ENCODE measurements at places on chromosomes 12 and 14.

DNA sequence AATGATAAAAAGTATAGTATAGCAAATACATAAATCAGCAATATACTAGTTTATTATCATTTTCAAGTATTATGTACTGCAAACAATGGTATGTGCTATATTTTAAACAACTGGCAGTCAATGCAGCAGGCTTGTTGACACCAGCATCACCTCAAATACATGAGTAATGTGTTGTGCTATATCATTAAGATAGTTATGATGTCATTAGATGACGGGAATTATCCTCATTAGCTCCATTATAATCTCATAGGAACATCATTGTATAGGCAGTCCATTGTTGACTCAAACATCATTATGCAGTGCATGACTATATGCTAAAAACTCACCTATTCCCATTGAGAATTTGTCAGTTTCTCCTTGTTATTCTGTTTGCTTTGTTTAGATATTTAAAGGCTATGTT lies 85.4 kb downstream of the PRKD1 start:
- no peak for DNase-seq

DNA sequence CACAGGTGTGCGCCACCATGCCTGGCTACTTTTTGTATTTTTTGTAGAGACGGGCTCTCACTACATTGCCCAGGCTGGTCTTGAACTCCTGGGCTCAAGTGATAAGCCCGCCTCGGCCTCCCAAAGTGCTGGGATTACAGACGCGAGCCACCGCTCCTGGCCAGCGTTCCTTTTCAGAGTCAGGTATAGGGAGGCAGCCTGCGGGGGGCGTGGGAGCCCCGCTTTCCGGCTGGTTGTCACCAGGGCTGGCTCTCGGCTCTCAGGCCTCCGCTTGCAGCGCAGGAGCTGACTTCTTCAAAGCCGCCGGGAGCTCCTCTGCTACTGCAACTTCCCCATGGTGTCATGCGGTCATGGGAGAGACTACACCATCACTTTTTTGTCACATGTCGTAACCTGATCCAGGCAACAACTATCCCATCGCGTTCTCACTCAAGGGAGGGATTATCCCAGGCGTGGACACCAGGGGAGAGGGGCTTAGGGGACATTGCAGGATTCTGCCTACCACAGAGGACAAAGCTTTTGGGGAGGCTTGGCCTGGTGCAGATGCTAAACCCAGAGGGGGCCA lies 129.4 kb downstream of the SCARB1 start:
- DNase-seq = no peak

- DNase-seq = no peak
Measured at GRCh38 chr14:103626146-103626850, 2.7 kb upstream of the KLC1 start.

- no peak for DNase-seq
Measured at GRCh38 chr12:132491138-132491663, 1.2 kb downstream of the FBRSL1 start.

DNA sequence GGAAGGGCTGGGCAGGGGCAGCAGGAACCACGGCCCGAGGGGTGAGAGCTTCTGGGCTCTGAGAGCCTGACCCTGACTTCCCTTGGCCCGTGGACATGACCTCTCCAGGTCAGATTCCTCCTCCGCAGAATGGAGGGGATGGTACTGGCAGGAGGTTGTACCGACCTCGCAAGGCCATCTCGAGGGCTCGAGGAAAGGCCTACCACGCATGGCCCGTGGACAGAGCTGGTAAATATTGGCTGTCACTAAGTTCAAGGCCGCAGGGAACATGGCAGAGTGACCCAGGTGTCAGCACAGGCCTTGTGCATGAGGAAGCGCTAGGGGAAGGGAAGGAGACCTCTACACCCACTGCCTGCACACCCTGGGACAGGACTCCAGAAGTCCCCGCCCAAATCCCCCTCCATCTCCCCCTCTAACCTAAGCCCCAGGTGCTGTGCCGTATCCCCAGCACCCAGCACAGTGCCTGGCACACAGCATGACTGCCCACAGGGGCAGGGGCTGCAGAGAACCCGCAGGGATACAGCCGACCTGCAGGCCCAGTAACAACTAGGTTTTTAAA lies 54.9 kb upstream of the PPP2R5C start:
- DNase-seq = no peak

GRCh38 chr14:85602345-85602744 lies 72.4 kb downstream of the FLRT2 start:
- DNase-seq = no peak
